Activated naive CD8-positive, alpha-beta T cell treated with anti-CD3 and anti-CD28 coated beads, Interleukin-2, amount 50 U/mL, for 16 hours (primary cell): ENCODE measurements at places on chromosomes 3 and 15.

DNA sequence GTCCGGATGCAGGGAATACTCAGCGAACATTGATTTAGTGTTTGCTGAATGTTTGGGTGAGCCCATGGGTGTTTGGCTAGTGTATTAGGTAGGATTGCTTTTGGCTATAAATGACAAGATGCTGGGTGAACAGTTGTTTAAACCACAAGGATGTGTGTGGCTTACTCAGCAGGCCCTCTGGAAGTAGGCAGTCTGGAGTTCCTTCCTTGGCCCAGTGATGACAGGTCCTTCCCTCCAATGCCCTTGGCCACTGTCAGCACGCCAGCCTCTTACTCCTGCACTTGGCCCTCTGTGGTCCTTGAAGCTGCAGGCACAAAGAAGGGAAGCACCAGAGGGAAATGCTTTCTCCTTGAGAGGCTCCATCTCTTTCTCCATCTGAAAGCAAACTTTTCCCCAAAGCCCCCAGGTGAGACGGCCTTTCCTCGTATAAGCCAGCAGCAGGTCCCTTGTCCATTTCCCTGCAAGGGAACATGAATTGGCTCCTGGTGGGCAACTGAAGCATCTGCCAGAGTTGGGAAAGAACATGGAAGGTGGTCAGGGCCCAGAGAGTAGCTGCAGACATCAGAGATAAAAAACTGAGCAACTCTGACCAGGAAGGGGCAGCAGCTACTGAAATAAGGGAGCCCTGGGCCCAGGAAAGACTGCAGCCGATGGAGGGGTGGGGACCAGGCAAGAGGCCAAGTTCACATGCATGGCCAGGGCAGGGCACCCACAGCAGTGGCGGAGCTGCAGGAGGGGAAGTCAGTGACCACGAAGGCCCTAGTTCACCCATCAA lies 105.0 kb downstream of the TPRA1 start:
- no peak for DNase-seq

DNA sequence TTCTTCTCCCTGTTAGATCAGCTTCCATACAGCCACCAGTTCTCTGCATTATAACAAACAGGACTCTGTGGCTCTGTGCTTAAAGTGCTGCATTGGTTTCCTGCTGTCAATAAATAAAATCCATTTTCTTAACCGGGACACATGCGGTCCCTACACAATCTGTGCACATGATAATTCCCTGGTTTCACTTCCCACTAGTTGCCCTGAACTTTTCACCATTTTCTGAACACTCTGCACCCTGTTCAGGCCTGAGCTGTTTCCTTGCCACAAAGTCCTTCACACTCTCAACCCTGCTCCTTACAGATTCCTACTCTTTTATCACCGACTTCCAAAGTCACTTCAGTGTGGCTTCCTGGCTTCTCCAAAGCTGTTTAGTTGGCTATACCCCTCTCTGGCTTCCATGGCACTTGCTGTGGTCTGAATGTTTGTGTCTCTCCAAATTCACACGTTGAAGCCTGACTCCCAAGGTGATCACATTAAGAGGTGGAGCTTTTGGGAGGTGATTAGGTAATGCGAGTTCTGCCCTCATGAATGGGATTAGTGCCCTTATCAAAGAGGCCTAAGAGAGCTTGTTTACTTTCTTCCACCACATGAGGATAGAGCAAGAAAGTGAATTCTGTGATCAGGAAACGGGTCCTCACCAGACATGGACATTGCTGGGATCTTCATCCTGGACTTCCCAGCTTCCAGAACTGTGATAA lies 233.4 kb downstream of the CHST2 start:
- DNase-seq = no peak

GRCh38 chr15:98524838-98525660 lies 123.3 kb upstream of the IGF1R start:
- no peak for DNase-seq

- no peak for DNase-seq
These were observed 322.6 kb upstream of the TLE3 start for GRCh38 chr15:70420086-70420947.

GRCh38 chr3:179513862-179514261 lies 48.9 kb upstream of the ACTL6A start:
- DNase-seq = no peak

DNA sequence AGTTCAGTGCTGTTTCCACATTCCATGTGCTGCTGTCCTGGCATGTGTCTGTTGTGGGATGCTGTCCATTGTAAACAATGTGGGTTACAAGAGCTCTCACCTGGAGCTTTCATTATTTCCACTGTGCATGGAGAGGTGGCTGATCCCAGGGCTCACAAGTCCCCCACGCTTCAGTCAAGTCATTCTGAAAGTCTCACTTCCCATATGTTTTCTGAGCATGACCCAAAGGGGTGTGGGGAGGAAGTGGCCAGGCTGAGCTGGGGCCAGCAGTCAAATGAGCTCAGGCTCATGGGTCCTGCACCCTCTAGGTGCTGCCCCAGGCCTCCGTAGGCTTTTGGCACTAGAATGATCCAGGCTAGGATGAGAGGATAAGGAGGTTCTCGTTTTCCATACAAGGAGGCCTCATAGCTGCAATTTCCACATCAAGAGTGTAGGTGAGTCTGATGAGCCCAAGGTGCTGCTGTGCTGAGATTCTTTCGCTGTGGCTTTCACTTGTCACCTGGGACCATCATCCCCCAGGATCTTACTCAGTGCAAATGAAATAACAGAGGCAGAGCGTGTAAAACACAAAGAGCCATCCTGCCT lies 22.0 kb downstream of the STARD5 start:
- DNase-seq = no peak

- DNase-seq = no peak
These were observed 22.7 kb upstream of the ATP2B2 start for GRCh38 chr3:10528046-10528445.

DNA sequence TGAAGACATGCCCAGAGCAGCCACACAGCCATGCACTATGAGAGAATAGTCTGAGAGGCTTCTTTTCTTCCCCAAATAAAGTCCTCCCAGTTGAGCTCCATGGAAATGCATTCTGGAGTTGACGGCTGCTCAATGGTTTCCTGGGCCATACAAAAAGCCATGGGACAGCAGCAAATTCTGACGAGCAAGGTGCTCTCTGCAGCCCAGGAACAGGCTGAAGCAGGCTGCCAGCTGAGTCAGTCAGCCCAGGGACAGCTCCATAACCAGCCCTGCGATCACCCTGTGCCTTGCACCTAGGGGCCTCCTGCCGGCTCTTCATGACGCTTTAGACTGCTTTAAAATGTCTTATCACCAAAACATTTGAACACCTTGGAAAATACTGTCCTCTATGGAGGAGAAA lies 256.3 kb upstream of the CHRNA7 start:
- DNase-seq = no peak

DNA sequence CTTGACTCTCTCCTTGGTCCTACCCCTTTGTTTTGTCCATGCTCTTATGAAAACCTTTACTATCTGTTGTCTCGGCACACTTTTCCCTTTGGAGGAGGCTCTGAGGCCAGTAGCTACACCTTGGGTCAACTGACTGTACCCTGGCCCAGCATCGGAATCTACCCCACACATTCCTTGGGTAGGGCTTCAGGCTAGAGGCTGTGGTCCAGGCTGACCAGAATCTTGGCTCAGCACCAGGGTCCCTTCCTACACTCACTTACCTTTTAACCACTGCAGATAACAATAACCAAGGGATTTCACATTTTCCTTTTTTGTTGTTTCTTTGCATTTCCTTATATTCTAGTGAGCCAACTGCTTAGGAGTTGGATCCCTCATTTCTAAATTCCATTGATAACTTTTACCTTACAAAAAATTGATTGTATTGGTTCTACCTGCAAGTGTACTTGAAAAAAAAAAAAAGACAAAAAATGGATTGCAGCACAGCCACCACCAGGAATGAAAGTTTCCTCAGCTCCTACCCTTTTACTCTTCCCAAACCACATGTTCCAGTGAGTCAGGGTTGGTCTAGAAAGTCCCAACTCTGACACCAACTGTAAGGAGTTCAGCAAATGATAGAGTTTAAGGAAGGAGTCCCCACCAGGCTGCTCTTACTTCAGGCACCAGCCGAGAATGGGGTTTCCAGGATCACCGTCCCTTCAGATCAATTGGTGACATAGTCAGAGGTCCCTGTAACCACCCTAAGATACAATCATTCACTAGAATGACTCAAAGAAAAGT lies 95.6 kb downstream of the FBLN2 start:
- no peak for DNase-seq

- DNase-seq = no peak
These were observed 23.3 kb upstream of the CHMP2B start for GRCh38 chr3:87203809-87204208.

- no peak for DNase-seq
These were observed 13.8 kb downstream of the TMEM266 start for GRCh38 chr15:76073554-76073953.

DNA sequence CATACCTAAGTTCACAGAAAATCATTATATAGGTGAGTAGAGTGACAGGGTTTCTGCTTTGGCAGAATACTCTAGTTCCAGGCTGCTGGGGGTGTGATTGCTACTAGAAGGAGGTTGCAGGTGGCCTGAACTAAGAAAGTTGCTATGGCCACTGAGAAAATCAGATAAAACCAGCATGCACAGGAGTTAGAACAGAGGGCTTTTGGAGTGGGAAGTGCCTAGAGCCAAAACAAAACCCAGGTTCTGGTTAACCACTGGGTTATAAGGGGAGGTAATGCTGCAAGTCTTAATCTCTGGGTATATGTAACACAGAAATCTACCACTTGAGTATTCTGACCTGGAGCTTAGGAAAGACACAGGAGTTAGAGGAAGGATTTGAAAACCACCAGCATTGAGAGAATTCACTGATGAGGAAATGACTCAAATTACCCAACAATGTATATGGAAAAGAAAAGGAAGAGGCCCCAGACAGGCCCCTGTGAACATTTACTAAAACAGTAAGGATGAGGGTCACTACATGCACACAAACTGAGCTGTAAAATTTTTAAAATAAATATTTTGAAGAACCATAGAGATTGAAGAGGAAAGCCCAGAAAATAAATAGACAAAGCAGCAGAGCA lies 60.0 kb downstream of the PLOD2 start:
- no peak for DNase-seq

DNA sequence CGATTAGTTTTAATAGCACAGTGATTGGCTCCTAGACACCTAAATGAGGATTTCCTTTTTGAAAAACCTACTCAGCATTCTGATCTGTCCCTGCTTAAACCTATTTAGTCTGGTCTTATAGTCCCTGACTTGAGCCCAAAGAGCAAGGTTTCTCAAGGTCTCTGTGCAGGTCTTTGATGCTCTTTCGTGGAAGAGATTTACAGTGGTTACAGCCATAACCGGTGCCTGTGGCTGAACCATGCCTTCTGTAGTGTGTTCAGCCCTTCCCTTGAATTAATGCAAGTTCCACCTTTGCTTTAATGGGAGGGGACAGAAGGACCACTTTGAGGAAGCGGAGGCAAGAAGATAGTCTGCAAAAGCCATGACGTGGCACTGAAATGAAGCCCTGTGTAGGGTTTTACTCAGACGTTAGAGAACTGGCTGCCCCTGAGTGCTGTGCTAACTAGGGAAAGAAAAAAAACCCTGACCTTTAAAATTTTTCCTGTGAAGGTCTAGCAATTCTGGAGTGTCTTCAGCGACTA lies 43.0 kb downstream of the ZBTB38 start:
- no peak for DNase-seq

DNA sequence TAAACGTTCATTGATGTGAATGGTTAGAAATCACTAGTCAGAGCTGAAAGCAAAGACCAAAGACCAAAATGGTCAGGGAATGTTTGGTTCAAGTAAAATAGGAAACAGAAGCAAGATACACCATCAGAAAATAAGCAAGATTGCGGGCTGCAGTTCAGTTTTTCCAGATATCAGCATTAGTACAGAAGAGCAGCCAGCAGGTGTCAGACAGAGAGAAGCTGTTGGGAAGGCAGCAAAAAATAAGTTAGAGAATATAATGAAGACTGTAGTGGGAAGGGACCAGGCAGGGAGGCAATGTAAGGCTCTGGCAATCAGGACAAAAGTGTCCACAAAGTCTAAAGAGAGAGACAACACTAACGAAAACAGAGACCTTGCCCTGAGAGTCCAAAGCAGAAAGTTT lies 639.4 kb upstream of the NAALADL2 start:
- DNase-seq = no peak

DNA sequence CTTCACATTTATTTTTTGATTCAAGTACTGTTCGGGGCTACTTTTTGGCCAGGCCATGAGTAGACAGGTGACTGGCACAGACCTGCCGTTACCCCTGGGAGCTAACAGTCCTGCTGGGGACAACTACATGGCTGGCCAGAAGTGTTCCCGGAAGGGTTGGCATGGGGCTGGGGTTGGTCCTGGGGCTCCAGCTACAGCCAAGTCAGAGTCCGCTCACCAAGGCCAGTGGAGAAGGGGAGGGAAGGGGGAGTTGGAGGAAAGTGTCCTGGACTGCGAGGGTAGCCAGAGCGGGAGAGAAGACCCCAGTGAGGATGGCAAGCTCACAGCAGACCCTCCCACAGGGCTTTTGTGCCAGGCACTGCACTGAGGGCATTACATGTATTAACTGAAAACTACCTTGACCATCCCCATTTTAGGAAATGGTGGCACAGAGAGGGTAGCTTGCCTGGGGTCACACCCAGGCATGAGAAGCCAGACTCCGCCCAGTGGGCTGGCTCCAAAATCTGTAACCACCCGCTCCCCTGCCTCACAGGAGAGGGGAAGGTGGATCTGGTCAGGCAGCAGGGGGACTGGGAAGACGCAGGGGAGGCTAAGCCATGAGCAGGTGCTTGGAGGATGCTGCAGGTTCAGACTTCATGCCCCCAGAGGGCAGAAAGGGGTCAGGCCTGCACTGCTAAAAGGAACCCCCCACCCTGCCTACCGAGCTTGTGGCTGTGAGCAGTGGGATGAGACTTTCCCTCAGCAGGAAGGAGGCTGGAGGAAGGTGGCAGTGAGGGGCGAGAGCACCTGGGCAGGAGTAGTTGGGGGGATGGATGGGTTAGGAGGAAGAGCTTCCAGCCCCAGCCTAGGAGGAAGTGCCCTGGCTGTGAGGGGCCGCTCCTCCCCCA lies 38.3 kb upstream of the ESYT3 start:
- DNase-seq = no peak
